DMS 273 treated with DMSO at 0.1 percent for 48 hours (cell line): ENCODE measurements at places on chromosomes 4 and X.
A peak's percentile ranks its signal among the peaks of the same experiment; 100 is the strongest.

GRCh38 chrX:97328853-97329390 is 445.2 kb downstream of the RPA4 start:
- no peak for DNase-seq

- DNase-seq, result no peak
Measured at GRCh38 chr4:97028785-97029184, 1114.5 kb downstream of the STPG2 start.

DNA sequence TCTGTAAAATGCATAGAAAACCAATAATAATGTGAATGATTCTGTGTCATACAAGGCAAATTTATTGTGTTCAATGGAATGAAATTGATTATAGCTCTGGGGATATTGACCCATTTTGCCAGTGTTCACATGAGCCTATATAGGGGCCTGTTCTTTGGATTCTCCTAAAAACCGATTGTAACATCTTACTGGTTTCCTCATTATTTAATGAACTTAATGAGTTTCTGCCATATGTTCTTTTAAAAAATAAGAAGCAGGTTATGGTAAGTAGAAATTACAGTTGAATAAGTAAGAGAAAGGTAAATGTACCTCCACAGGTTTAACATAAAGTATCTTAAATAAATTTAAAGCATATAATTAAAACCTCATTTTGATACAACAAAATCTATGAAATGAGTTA is 24.6 kb upstream of the ADGRL3 start:
- DNase-seq, result no peak

DNA sequence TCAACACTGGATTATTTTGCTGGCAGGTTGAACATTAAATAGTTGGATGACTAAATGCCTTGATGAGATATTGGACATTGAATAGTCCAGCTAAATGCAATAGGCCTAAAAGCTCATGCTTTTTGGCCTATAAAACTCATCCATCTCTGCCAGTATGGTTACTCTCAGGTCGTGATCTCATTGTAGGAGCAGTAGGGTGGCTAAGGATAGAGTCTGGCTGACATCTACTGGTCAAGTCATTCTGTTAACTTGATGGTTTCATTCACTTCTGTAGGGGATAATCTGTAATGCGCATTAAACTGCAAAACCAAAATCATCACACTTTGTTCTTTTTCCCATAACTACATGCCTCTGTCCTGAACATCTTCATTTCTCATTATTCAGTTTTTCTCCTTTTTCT is 227.0 kb downstream of the DKK2 start:
- no peak for DNase-seq

GRCh38 chr4:20430259-20430941 is 178.7 kb downstream of the SLIT2 start:
- no peak for DNase-seq

GRCh38 chr4:123350191-123350544 is 46.4 kb upstream of the SPRY1 start:
- no peak for DNase-seq

DNA sequence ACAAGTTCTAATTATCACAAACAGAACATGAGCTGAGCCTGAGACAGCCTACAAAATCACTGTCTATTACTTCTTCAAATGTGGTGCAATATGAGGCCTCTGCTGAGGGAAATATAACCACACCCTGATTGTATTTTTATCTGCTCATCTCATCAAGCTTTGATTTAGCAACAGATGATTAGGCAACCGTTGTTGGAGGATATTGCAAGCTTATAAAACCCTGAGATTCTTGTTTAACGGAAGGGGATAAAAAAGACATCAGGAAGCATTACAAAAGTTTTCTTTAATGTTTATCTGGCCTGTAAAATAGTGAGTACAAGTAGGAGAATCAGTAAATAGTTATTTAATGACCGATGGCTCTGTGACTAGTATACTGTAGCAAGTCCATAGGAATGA is 108.5 kb downstream of the ZNF330 start:
- DNase-seq, result no peak

GRCh38 chr4:177275999-177276398 is 33.7 kb upstream of the NEIL3 start:
- DNase-seq, result no peak

- DNase-seq, result no peak
Measured at GRCh38 chr4:26105337-26105736, 191.3 kb downstream of the SMIM20 start.

- DNase-seq, result no peak
Measured at GRCh38 chr4:53059256-53059655, 197.1 kb downstream of the RASL11B start.

GRCh38 chr4:6217716-6218381 is 17.5 kb upstream of the JAKMIP1 start:
- no peak for DNase-seq

GRCh38 chr4:98802770-98803198 is 126.1 kb downstream of the EIF4E start:
- no peak for DNase-seq

DNA sequence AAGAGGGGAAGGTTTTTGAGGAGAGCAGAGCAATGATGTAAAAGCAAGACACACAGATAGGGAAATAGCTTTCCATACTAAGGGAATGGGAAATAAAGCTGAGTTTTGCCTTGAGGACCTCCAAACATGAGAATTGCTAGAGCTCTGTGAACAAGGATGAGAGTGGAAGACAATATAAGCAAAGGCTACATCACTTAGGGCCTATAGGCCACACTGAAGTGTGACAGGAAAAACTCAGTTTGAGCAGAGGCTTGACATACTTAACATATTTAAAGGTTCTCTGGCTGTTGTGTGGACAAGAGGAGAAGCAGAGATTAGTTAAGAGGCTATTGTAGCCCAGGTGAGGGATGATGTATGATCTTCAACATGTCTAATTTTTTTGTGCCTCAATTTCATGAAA is 5.3 kb upstream of the SRP72 start:
- DNase-seq, result no peak

- peak; percentile 12 for DNase-seq
Measured at GRCh38 chr4:85370400-85371032, 104.4 kb upstream of the ARHGAP24 start.

- DNase-seq, result no peak
Measured at GRCh38 chrX:19968276-19968675, 22.6 kb downstream of the BCLAF3 start.

- no peak for DNase-seq
Measured at GRCh38 chr4:123093236-123093635, 170.8 kb upstream of the NUDT6 start.

GRCh38 chrX:140762061-140762460 is 52.5 kb downstream of the LINC00632 start:
- DNase-seq, result peak; percentile 10

DNA sequence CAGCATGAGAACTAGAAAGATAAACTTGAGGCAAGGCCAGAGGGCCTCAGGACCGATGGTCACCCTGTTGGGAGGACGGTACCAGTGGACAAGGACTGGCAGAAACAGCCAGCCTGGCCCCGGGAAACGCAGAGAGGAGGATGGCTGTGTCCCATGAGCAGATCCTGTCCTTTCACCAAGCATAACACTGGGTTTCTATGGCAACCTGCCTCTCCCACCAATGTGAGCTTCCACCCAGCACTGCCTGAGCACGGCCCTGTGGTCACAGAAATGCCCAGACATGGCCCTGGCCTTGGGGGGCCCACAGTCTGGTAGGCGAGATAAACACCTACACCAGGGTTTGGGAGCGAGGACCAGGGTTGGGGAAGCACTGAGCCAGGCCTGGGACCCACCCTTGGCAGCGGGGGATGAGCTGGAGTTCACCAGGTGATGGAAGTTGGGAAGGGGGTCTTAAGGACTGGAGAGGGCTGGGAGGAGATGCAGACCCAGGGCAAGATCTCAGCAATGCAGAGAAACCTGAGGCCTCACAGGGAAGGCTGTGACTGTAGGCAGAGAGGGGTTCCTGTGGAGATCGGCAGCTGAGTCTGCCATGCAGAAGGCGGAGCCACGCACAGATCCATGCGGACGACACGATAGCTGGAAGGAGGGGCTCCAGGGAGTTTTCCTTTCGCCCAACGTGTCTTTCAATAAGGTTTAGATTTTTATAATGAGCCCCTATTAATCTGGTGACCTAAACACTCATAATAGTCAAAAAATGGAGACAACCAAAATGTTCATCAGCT is 32.7 kb upstream of the CRMP1 start:
- no peak for DNase-seq

DNA sequence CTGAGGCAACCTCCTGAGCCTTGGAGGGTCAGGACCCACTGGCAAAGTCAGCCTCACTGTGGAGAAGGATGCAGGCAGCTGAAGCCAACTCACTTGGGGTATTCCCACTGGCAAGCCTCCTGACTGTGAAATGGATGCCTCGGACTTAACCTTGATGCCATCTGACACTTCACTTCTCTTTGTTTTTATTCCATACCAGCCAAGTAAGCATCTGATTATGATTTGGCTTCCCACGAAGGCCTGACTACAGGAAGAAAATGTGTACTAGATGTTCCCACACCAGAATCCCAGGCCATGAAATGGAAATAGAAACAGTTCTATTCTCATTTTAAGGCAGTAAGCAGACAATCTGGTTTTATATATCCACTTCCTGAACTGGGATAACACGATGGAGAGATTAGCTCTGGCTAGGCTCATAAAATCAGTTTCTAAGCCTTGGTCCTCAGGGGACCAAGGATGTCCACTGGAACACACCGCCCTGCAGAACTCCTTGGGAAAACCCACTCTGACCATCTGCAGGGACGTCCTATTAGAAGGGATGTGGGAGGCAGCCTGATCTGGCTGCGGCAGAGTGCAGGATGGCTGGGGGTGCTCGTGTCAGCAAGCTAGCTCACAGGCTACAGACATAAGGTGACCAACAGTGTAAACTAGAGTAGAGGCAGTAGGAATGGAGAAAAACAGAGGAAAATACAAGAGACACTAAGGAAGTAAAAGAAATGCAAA is 89.3 kb downstream of the TSPAN5 start:
- peak; percentile 39 for DNase-seq

DNA sequence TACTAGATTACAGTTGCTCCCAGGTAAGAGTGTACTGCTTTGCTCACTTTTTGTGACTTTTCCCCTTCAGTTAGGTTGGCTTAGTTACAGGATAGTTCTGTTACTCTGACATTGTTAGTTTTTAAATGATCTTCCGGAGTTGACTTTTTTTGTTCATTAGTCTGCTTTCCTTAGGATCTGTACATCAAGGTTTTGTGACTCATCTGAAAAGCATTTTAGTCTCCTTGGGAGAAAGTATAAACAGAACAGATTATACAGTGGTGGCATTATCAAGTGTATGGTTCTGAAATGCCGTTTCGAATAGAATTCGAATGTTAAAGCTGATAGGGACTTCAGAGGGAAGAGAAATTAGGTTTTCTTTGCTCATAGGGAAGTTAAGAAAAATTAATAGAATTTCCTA is 63.3 kb downstream of the USP9X start:
- DNase-seq, result no peak

DNA sequence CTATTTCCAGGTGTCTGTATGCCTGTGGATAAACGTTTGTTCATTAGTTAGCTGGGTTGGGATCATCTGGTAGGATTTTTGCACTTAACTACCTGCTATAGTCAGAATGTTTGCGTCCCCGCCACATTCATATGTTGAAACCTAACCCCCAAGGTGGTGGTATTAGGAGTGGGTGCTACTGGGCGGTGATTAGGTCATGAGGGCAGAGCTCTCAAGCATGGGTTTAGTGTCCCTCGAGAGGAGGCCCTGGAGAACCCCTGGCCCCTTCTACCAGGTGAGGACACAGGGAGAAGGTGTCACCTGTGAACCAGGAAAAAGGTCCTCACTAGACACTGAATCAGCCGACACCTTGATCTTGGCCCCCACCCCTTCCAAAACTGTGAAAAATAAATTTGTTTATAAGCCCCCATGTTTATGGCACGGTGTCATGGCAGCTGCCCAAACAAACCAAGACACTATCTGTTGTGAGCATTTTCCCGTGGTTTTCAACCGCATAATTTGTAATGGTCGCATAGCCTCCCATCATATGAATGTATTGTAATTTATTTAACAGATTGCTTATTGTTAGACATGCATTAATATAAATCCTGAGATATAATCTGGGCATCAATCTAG is 92.7 kb upstream of the TRIM2 start:
- DNase-seq, result no peak

DNA sequence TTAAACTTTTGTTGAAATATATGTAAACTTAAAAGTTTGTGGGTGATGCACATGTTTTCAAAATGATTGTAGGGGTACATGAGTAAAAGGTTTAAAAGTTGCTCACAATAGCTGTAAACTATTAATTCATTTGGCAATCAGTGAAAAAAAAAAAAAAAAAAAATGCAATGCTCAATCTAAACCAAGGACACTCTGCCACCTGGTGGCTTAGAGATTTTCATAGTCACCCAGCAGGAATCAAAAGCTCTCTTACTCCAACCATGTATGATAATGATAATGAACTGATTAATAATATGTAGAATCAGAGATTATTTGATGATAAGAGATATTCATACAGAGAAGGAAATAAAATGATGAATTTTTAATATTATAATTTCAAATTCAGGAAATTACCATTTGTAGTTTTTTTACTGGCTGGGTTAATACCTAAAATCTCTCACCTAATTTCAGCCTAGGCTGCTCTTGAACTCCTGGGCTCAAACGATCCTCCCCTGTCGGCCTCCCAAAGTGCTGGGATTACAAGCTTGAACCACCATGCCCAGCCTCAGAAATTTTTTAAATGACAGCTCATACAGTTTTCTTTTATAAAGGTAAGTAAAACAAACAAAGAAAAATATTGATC is 46.9 kb upstream of the SLC25A4 start:
- DNase-seq, result no peak

- no peak for DNase-seq
Measured at GRCh38 chr4:63906660-63907183, 502.5 kb downstream of the TECRL start.

- DNase-seq, result no peak
Measured at GRCh38 chr4:144985014-144985413, 113.0 kb downstream of the ANAPC10 start.

- DNase-seq, result no peak
Measured at GRCh38 chr4:41620594-41621256, 82.8 kb downstream of the LIMCH1 start.

- DNase-seq, result no peak
Measured at GRCh38 chr4:31078661-31079060, 358.5 kb downstream of the PCDH7 start.

- DNase-seq, result peak; percentile 44
Measured at GRCh38 chrX:12946838-12947544, 27.9 kb upstream of the TMSB4X start.

- no peak for DNase-seq
Measured at GRCh38 chrX:21645886-21646285, 12.2 kb downstream of the KLHL34 start.

- DNase-seq, result no peak
Measured at GRCh38 chr4:70337886-70338420, 3.2 kb downstream of the CABS1 start.

DNA sequence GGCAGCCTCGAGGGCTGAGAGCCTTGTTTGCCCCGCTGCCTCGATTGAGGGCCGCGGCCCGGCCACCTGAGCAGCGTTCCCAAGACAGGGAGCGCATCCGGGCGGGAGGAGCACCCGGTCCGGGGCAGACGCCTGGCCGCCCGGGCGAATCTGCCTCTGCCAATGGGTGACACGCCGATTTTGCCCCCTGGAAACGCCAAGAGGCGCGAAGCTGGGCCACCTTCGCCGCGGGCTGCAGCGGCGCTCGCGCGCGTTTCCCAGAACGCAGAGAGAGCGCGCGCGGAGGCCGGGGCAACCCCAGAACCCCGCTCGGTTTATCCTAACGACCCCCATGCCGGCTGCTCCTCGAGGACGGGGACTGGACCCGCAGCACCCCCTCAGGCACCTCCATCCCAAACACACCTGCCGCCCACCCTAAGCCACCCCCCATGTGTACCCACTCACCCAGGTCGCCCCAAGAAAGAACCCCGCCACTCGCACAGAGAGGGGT is 575 bp downstream of the MAP7D2 start:
- DNase-seq, result no peak

- no peak for DNase-seq
Measured at GRCh38 chr4:105461221-105461620, 12.6 kb downstream of the PPA2 start.

GRCh38 chr4:150265806-150266205 is 187.6 kb downstream of the DCLK2 start:
- DNase-seq, result no peak
